AG04449 (cell line): ENCODE measurements at places on chromosomes 5 and 9.

DNA sequence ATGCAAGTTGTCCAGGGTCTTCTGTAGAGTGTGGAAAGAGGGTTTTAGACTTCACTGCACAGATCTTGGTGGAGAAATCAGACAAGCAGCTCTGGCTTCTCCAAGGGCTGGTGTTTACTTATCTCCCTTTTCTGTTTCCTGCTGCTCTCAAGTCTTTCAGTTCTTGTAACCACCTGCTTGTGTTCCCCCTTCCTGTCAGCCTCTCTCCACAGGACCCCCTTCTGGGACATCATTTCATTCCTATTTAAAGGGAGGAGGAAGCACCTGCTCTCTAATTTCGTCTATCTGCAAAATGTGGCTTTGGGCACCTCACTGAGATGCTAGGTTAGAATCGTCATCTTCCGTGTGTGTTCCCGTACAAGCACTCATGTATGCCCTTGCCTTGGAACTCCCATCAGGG is 636.2 kb downstream of the MTRR start:
- no peak for DNase-seq

DNA sequence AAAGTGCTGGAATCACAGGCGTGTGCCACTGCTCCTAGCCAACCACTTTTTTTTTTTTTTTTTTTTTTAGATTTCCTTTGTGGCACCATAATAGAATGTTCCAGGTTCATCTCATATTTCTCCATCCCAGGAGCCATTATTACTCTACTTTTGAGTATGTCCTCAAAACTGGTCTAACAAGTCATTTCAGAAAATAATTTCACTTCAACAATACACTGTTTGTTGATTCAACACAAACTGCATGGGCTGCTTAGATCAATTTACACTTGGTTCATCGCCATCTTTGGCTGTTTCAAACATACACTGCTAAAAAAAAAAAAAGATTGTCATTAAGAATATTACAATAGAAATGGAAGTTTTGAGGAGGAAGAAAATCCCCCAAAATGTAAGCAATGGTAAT is 57.9 kb downstream of the CSNK1A1 start:
- no peak for DNase-seq

DNA sequence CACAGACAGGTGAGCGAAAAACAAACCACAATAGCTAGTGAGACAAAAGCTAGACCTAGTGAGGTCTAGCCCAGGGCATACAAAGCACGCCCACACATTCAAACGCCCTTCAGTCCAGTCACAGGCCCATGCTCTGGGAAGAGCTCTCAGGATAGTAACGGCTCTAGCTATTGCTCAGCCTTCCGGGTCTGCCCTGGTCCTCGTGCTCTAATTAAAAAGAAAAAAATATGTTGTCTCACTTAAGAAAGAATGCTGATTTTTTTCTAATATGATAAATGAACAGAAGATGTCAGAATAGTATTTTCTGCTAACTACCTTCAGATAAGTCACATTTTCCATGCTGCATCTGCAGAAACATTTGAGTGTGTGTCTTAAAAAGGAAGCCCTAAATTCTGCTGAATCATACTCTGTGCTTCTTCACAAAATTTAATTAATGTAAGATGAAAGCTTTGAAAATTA is 94.5 kb downstream of the PLPP1 start:
- no peak for DNase-seq

DNA sequence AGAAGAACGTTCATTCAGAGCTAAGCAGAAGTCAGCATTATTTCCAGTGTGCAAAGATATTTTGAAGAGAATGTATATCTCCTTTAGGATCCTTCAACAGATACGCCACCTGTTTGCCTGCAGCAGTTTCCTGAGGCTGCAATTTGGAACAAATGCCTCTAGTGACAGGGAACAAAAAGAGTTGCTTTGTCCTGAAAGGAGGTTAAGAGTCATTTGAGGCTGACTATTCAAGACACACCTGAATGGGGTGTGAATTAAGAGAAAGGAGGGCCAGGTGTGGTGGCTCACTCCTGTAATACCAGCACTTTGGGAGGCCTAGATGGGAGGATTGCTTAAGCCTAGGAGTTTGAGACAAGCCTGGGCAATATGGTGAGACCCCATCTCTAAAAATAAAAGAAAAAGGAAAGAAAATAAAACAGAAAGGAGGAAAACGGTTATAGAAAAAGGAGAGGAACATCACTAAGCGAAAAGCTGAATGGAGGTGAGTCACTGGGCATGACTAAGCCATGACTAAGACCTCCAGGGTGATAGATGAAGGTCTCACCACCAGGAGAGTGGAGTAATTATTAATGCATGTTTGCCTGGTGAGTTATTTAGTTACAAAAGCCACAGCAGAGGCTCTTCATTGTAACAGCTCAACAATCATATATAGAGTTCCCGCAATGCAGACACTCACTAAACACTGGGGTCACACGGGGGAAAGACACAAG is 255.2 kb upstream of the TNC start:
- DNase-seq: peak; percentile 90

- no peak for DNase-seq
Observed at GRCh38 chr9:108017671-108018070, 528.1 kb upstream of the KLF4 start.

GRCh38 chr5:147547730-147548129 is 37.9 kb upstream of the DPYSL3 start:
- DNase-seq: no peak

- DNase-seq: no peak
Observed at GRCh38 chr5:151598549-151598948, 7.4 kb upstream of the FAT2 start.

GRCh38 chr9:88831713-88832407 is 159.4 kb upstream of the S1PR3 start:
- no peak for DNase-seq

DNA sequence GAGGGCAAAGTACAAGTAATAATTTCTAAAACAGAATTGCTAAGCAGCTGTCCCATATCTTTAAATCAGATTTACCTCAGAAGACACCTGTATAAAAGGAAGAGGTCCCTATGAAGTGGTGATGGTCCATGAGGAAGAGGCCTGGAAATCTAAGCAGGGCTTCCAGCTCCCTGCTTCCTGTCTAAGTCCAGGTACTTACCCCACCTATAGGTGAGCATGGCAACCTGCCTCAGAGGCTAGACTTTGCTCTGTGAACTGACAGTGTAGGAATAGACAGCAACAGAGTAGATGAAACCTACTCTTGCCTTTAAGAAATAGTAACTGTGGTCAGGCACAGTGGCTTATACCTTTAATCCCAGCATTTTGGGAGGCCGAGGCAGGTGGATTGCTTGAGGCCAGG is 55.8 kb upstream of the ARRDC3 start:
- no peak for DNase-seq

DNA sequence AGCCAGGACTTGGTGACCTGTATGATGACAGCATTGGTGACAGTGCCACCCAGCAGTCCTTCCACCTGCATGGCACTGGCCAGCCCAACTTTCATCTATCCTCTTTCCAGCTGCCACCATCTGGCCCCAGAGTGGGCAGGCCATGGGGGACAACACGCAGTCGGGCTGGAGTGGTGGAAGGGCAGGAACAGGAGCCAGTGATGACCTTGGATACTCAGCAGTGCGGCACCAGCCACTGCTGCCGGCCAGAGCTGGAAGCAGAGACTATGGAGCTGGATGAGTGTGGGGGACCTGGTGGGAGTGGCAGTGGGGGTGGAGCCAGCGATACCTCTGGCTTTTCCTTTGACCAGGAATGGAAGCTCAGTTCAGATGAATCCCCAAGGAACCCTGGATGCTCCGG is 56.9 kb downstream of the RUSC2 start:
- no peak for DNase-seq

DNA sequence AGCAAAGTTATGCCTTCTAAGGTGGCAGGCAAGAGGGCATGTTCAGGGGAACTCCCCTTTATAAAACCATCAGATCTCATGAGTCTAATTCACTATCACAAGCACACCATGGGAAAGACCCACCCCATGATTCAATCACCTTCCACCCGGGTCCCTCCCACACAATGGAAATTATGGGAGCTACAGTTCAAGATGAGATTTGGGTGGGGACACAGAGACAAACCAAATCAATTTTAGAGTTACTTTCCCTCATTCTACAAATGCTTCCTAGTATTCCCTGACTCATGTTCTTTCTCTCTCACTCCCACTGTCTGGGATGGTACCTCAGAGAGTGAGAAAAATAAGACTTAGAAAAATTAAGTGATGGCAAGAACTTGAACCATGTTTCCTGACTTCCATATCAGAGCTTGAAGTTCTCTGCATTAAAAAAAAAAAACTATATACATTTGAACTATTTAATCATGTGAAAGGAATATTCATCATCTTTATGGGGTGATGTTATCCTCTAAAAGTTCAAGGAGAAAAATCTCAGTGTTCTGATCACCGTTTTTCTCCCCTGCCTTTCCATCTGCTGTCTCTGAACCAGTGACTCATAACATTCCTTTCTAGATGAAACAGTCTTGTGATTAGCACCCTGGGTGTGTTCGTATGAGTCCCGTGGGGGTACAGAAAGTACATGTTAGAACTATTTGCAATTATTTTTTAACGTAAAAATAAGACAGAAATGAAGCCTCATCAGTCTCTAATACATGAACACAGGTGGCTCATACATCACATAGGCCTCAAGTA is 282.9 kb downstream of the SLF1 start:
- DNase-seq: no peak

GRCh38 chr5:53560028-53560427 is 411 bp upstream of the NDUFS4 start:
- DNase-seq: no peak

DNA sequence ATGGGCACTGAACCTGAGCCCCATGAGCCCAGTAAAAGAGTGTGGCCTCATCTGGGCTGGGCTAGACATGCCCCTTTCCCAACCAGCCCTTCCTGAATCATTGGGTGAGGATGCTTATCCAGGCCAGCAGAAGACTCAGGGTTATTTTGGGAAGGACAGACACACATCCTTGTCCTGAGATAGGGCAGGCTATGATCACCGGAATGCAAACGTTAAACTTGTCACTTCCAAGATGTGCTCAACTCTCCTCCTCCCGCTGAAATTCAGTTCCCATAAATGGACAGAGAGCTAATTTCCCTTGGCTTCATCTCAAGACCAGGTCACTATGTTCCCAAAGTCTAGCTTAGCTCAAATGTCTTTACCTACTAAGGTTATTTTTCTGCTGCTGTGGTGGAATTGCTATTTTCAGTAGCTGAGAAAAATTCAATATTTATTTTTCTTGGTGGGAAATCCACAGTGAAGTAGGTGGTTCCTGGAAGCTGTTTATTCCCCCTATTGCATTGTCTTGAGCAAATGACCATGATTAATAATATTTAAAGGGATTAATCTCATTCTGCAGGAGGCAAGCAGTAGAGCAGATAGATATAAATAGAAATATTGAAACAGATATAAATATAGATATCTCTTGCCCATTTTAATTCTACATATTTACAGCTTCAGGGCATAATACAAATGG is 70.0 kb downstream of the NXNL2 start:
- DNase-seq: no peak

DNA sequence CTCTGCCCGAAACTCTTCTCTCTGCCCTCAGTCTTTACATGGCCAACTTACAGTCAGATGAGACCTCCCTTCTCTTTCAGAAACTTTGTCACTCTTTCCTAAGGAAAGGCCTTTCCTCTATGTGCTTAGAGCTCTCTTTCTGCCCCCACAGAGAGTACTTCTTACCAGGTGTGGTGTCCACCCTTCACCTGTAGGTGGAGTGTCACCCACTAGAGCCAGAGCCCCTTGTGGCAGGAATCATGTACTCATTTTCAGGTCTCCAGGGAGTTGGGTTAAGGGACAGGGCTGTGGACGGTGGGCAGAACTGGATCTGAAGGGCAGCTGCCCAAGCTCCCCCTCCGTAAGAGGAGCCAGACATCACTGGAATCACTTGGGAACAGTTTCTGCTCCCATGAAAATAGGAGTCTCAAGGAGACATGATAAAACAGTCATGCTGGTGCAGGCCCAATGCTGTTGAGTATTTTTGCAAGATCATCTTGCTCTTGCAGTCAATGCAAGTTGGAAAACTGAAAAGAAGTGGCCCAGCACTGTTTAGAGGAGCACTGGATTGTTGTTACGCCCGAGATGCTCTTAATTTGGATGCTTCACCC is 436.7 kb downstream of the ZSWIM6 start:
- no peak for DNase-seq

DNA sequence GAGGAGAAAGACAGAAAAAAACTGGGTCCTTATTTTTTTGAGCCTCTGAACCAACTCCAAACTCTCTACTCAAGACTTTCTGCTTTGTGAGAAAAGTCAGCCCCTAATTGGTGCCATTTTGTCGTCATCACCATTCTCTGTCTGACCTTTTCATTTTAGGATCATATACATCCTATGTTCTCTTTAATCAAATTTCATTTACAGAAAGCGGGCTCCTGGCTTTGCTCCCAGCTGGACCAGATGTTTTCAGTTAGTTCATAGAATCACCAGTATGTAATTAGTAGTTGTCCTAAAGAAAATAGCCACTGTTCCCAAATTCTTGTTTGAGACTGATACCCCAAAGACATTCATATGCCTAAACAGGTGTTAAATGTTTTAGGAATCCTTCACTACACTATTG is 28.6 kb upstream of the SLCO4C1 start:
- DNase-seq: no peak

- DNase-seq: no peak
Observed at GRCh38 chr9:114552706-114553105, 34.9 kb upstream of the ATP6V1G1 start.

DNA sequence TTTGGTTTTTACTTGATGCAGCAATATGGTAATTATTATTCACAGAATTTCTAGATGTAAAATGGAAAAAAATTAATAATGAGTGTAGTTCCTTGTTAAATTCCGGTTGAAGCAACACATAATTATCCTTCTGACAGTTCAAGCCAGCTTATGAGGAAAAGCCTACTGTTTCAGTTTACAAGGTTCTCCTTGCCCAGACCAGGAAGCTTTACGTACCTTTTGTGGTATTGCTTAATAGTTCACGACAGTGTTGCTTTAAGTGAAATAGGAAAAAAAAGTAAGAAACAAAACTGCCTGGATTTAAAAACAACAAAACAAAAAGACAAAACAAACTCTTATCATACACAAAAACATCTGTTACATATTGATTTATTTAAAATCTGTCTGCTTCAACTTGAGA is 547.3 kb upstream of the C9orf72 start:
- DNase-seq: no peak

- no peak for DNase-seq
Observed at GRCh38 chr5:164345853-164346252, 840.4 kb downstream of the MAT2B start.

GRCh38 chr9:124209279-124209678 is 48.5 kb upstream of the NEK6 start:
- DNase-seq: no peak

DNA sequence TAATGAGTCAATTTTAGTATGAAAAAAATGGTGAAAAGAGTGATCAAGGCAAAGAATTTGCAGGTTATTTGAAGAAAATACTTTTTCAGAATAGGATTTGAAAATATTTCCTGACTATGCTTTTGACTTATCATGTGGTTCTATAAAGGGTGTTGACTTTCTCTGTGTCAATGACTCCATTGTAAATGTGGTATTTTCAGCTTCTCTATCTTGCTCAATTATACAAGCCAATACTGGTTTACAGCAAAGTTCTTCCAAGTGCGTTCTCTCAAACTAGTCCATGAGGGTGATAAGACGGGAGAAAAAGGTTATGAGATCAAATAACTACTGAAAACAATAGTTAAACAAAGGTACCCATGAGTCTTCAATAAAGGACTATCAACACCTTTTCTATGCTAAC is 21.7 kb downstream of the IL33 start:
- DNase-seq: no peak

GRCh38 chr5:177474002-177474476 is 605 bp upstream of the DBN1 start:
- DNase-seq: no peak
